ENCODE measurements at places on chromosomes 1 and 21.

DNA sequence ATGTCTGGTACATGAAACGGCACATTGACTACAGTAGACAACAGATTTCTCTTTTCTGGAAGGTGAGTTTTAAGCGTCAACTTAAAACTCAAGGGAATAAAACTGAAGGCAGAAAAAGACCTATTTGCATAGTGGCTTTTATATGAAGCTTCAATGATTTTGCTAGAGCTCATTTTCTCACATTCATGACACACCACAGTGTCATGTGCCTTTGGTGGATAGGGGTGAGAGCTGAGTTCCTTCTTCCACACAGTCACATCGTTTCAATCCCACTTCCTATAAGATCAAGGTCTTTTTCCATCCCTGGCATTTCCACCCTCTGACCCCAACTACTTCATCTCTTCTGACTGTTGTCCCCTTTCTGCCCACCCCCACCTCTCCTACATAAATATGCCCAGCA is 31.0 kb downstream of the IL12RB2 start:
- DNase-seq = no peak

GRCh38 chr1:25873120-25873519 is 2.4 kb downstream of the PAQR7 start:
- no peak for DNase-seq

GRCh38 chr1:65066766-65067490 is 81.1 kb upstream of the AK4 start:
- DNase-seq = peak; percentile 94

DNA sequence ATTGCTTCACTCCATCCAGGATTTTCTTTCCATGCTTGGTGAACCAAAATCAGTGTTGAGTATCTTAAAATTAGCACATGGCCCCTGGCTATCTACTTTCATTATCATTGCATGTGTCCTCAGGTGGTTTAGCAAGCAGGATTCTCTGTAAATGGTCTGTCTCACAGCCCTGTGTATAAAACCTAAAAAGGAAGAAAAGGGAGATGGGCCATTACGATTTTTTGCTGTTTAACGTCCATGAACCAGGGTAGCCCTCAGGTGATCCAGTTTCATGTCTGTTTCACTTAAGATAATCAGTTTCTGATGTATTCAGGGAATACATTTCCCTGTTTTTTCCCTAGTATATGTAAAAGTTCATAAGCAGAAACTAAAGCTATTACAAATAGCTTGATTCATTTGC is 238.2 kb downstream of the NFIA start:
- no peak for DNase-seq

DNA sequence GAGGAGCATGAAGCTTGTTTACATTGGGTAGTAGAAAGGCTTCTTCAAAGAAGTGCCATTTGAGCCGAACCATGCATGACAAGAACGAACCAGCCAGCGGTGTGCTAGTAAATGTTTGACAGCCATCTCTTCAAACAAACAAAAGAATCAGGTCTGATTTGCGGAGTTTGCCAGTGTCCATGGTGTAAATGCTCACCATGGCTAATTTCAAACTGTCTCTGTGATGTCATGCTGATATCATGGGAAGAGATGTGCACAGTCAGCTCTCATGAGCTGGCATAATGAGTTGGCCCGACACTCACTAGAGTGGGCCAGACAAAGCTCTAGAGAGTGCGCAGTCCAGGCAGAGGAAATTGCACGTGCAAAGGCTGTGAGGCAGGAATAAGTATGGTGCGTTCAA is 101.1 kb downstream of the KAZN start:
- no peak for DNase-seq

DNA sequence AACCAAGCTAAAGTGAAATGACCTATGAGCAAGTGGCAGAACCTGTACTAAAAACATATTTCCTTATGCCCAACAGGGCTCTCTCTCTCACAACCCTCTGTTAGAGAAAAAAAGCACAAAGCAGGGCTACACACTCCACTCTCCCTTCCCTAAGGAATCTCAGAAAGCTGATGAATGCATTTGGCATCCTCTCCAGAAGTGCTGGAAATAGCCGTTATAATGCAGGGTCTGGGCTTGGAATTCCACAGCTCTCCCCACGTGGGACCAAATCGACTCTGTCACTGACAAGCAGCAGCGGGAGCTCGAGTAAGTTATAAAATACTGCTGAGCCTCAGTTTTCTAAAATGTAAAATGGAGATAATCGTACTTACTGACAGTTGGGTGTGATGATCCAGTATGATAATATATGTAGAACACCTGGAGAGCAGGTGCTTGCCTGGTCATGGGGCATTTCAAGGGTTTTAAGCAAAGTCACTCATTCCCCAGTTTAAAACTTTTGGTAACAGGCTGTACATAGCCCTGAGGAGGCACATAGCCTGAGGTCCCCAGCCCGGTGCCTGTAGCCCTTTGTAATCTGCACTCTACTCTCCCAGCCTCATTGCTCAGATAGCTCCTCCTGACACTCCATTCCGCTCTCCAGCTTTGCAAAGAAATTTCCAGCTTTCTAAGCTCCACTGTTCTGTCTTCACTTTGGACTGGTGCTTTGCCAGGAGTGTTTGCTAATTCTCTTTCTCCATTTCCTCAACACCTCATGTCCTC is 175.6 kb upstream of the DAB1 start:
- no peak for DNase-seq

DNA sequence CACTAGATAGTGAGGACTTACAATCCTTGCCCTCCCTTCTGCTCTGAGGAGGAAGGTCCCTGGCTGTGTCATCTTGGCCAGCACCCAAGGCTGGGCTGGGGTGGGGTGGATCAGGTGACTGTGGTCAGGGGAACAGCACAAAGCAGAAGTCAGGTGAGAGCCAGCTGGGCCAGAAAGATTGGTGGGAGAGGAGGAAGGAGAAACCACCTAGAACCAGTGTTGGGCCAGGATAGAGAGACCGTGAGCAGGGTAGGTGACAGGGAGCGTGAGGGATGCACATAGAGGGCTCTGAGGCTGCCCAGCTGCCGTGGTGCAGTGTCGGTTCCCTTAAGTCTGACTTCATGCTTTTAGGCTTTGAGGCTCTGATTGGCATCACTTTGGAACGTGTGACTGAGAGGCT is 22.7 kb downstream of the NCF2 start:
- DNase-seq = no peak

- DNase-seq = no peak
These were observed 6.8 kb downstream of the SH2D2A start for GRCh38 chr1:156809711-156810366.

DNA sequence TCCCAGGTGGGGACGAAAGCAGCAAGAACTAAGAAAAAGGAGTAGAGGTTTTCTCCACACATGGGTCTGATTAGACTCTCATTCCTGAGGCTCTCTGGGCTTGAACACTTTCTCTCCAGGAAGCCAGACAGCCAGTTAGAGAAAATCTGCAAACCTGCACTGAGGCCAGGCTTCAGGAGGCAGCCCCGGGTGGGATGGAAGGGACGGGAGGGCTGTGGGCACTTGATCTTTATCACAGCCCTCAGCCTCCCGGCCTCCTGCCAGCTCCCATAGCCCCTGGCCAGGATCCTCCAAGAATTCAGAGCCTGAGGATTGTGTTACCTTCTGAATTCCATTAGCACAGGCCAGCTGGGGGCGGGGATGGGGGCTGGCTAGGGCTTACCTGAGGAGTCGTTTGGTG is 40.1 kb downstream of the SERTAD4 start:
- DNase-seq = no peak
